Activated CD8-positive, alpha-beta T cell treated with anti-CD3 and anti-CD28 coated beads, Interleukin-2, amount 10 ng/mL, durations not matched to agents 7 days and 5 days (primary cell): ENCODE measurements at places on chromosomes 12 and 14. TPM values are rescaled to one million over a fixed set of nuclear protein-coding genes. Genes with fewer than 3 reads are reported as not detected.

- H3K36me3 ChIP-seq, result peaks cover 99% of the 10 kb centered on the region
- peak overlapping the region; percentile 99 for H3K4me3 ChIP-seq
- H3K27ac ChIP-seq, result peak overlapping the region; percentile 98
- DNase-seq, result peak; percentile 61
- no peaks in the 10 kb centered on the region for H3K27me3 ChIP-seq
These were observed 6.1 kb downstream of the PTPN6 start for GRCh38 chr12:6957151-6957701.

Gene TESPA1
- total RNA-seq, result 84.6 TPM

Gene GPRC5D
- total RNA-seq, result not detected

Gene ITGA5
- total RNA-seq, result 65.0 TPM

DNA sequence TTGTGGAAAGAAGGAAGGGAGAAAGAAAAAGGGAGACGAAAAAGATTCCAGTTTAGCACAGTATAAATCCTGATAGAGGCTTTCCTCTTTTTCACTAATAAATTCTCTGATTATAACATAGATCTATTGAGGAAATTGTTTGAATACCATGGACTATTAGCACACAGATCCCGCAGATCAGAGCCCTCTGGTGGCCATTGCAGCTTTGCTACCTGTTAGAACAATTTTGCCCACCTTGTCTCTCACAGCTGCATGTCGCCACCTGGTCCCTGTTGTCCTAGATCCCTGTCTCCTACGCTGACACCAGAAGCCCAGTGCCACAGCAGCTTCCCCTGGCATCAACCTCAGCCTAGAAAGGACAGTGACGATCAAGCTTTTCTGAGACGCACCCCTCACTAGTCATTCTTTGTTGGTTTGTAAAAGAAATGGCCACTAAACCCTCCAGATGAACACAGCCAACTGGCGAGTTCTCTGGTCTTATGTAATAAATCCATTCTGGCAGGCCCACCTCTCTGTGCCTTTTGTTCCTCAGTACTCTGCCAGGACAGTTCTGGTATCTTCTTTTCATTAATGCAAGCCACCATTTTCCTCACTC, 9.9 kb downstream of the GPHB5 start:
- no peaks in the 10 kb centered on the region for H3K36me3 ChIP-seq
- no peaks in the 10 kb centered on the region for H3K4me1 ChIP-seq
- no peak overlapping the region for H3K4me3 ChIP-seq
- DNase-seq, result no peak
- peaks cover 30% of the 10 kb centered on the region for H3K27me3 ChIP-seq

- no peaks in the 10 kb centered on the region for H3K27me3 ChIP-seq
- H3K4me3 ChIP-seq, result no peak overlapping the region
- no peaks in the 10 kb centered on the region for H3K36me3 ChIP-seq
These were observed 88.3 kb downstream of the IRF2BPL start for GRCh38 chr14:76940021-76940760.

Gene RIN3
- 89.0 TPM for total RNA-seq

DNA sequence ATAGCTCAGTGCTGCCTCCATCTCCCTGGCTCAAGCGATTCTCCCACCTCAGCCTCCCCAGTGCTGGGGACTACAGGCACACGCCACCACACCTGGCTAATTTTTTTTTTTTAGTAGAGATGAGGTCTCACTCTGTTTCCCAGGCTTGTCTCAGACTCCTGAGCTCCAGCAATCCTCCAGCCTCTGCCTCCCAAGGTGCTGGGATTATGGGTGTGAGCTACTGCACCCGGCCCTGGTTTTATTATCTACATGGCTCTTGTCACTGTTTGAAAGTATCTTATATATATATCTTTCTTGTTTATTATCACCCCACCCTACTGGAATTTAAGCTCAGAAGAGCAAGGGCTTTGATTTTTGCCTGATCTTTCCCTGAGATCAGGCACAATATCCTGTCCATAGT, 7.6 kb upstream of the TMED10 start:
- no peaks in the 10 kb centered on the region for H3K4me1 ChIP-seq
- H3K27me3 ChIP-seq, result peaks cover 21% of the 10 kb centered on the region
- no peak overlapping the region for H3K4me3 ChIP-seq
- no peak overlapping the region for H3K27ac ChIP-seq
- no peak for DNase-seq

DNA sequence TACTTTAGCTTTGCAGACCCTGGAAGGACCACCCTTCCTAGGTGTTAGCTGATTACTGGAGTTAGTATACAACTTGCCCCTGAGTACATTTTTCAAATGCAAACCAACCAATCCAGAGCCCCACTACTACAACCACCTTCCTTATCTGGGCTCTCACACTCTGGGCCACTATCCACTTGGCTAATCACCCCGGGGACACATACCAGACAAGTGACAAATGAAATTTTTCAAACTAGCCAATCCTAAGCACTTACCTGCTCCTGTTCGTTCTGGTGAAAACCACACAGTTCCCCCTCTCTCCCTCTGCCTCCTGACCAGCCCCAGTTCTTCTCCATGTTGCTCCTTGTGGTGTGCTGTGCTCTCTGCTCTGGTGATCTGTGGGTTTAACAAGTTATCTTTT, 140.4 kb downstream of the CNTN1 start:
- H3K36me3 ChIP-seq, result no peaks in the 10 kb centered on the region
- H3K27ac ChIP-seq, result no peak overlapping the region
- no peak for DNase-seq
- H3K4me1 ChIP-seq, result no peaks in the 10 kb centered on the region
- no peaks in the 10 kb centered on the region for H3K27me3 ChIP-seq
- H3K4me3 ChIP-seq, result no peak overlapping the region

DNA sequence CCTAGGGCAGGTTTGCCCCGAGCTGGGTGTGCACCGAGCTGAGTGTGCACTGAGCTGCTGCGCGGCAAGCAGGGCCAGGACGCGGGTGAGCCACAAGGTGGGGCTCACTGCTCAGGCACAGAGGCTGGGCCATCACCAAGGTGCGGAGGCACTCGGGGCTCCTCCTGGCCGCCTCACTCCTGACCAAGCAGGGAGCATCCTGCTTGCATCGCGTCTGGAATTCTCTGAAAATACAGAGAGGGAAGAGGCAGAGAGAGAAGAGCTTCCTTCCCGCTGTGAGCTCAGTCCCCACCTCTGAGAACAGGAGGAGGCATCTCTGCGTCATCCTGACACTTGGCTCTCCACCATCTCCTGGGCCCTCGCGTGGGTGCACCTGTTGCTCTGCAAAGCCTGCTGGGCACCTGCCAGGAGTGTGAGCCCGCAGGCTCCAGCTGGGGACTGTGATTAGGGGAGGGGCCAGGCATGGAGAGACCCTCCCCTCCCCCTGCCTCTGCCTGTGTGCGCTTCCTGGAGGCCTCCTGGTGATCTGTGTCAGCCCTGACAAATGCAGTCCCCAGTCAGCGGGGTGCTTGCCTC, 116.3 kb downstream of the GLT1D1 start:
- H3K27ac ChIP-seq, result no peak overlapping the region
- peak; percentile 28 for DNase-seq
- H3K4me3 ChIP-seq, result no peak overlapping the region
- peaks cover 3% of the 10 kb centered on the region for H3K4me1 ChIP-seq
- peaks cover 14% of the 10 kb centered on the region for H3K27me3 ChIP-seq

- DNase-seq, result no peak
- H3K27ac ChIP-seq, result no peak overlapping the region
- no peak overlapping the region for H3K4me3 ChIP-seq
- H3K4me1 ChIP-seq, result no peaks in the 10 kb centered on the region
- H3K36me3 ChIP-seq, result no peaks in the 10 kb centered on the region
These were observed 13.8 kb upstream of the EEA1 start for GRCh38 chr12:92942905-92943304.

Gene C12orf42
- 0.91 TPM for total RNA-seq

GRCh38 chr12:27971606-27972005, 927 bp downstream of the PTHLH start:
- H3K4me1 ChIP-seq, result peaks cover 20% of the 10 kb centered on the region
- DNase-seq, result no peak
- no peak overlapping the region for H3K27ac ChIP-seq
- no peaks in the 10 kb centered on the region for H3K36me3 ChIP-seq
- peaks cover 84% of the 10 kb centered on the region for H3K27me3 ChIP-seq

- no peak overlapping the region for H3K4me3 ChIP-seq
- no peak for DNase-seq
- no peak overlapping the region for H3K27ac ChIP-seq
- H3K4me1 ChIP-seq, result peaks cover 9% of the 10 kb centered on the region
- H3K36me3 ChIP-seq, result peaks cover 65% of the 10 kb centered on the region
These were observed 16.7 kb downstream of the CCNK start for GRCh38 chr14:99497894-99498293.

Gene FAIM2
- 0.23 TPM for total RNA-seq

GRCh38 chr12:39807043-39807442, 187.4 kb upstream of the ABCD2 start:
- no peak overlapping the region for H3K27ac ChIP-seq
- no peaks in the 10 kb centered on the region for H3K36me3 ChIP-seq
- H3K27me3 ChIP-seq, result no peaks in the 10 kb centered on the region
- no peak overlapping the region for H3K4me3 ChIP-seq

GRCh38 chr12:3357950-3358525, 133.0 kb upstream of the PRMT8 start:
- H3K27ac ChIP-seq, result no peak overlapping the region
- no peak for DNase-seq
- H3K4me1 ChIP-seq, result no peaks in the 10 kb centered on the region

DNA sequence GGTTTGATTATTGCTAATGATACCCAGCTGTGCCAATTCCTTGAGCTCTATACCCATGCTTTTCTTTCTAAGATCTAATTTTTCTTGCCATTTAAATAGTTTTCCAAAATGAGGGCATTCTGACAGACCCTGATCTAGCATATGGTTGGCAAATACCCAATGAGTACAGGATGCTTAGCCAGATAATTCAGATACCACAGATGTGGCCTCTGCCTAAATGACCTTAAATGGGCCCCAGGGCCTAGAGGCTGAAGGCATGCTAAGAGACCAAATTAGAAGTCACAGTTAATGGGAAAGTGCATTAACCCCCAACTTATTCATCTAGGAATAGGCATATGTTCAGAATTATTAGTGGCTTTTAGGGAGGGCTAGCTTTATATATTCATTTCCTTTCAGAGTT, 122.3 kb upstream of the CNOT2 start:
- peaks cover 2% of the 10 kb centered on the region for H3K27me3 ChIP-seq
- no peak overlapping the region for H3K27ac ChIP-seq
- H3K36me3 ChIP-seq, result no peaks in the 10 kb centered on the region

DNA sequence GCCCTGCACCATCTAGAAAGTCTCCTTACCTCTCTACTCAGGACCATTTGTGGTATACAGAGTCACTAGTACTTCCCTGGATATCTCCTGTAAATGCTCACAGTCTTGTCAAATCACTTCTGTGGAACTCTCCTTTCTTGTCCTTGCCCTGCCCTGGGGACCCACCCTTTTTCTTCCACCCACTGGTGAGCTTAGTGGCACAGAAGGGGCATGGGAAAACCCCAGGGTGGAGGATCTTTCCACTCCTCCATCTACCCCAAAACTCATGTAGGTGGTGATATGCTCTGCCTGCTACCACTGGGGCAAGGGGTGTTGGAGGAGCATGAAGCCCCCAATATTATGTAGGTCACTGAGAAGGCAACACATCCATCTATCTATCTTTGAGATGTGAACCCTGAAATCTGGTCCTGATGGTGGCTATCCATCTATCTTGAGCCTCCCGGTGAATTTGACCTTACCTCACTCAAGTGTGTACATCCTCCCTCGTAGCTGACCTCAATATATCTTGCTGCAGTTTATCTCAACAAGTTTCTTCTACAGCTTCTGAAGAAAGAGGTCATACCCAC, 943 bp downstream of the TESPA1 start:
- DNase-seq, result peak; percentile 36
- peak overlapping the region; percentile 86 for H3K27ac ChIP-seq
- H3K4me1 ChIP-seq, result peaks cover 70% of the 10 kb centered on the region
- peaks cover 55% of the 10 kb centered on the region for H3K36me3 ChIP-seq

- H3K27ac ChIP-seq, result no peak overlapping the region
- H3K36me3 ChIP-seq, result no peaks in the 10 kb centered on the region
- peaks cover 30% of the 10 kb centered on the region for H3K27me3 ChIP-seq
- no peak overlapping the region for H3K4me3 ChIP-seq
These were observed 52.4 kb upstream of the CAPRIN2 start for GRCh38 chr12:30806989-30807694.

DNA sequence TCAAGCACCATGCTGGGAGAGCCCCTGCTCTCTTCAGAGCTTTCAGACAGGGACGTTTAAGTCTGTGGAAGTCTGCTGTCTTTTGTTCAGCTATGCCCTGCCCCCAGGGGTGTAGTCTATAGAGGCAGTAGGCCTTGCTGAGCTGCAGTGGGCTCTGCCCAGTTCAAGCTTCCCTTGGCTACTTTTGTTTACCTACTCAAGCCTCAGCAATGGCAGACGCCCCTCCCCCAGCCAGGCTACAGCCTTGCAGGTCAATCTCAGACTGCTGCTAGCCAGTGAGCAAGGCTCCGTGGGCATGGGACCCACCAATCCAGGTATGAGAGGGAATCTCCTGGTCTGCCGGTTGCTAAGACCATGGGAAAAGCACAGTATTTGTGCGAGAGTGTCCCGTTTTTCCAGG, 37.4 kb upstream of the C12orf71 start:
- H3K27me3 ChIP-seq, result no peaks in the 10 kb centered on the region
- H3K36me3 ChIP-seq, result peaks cover 1% of the 10 kb centered on the region
- no peak overlapping the region for H3K4me3 ChIP-seq

GRCh38 chr12:56350662-56351061, 9.2 kb downstream of the STAT2 start:
- DNase-seq, result no peak
- H3K4me3 ChIP-seq, result no peak overlapping the region
- peaks cover 63% of the 10 kb centered on the region for H3K36me3 ChIP-seq
- H3K27ac ChIP-seq, result peak overlapping the region; percentile 18
- H3K4me1 ChIP-seq, result peaks cover under 1% of the 10 kb centered on the region
- no peaks in the 10 kb centered on the region for H3K27me3 ChIP-seq

Gene EIF2S3B
- total RNA-seq, result 2.3 TPM

Gene SMOC1
- total RNA-seq, result not detected

Gene RNASE4
- 1.6 TPM for total RNA-seq

DNA sequence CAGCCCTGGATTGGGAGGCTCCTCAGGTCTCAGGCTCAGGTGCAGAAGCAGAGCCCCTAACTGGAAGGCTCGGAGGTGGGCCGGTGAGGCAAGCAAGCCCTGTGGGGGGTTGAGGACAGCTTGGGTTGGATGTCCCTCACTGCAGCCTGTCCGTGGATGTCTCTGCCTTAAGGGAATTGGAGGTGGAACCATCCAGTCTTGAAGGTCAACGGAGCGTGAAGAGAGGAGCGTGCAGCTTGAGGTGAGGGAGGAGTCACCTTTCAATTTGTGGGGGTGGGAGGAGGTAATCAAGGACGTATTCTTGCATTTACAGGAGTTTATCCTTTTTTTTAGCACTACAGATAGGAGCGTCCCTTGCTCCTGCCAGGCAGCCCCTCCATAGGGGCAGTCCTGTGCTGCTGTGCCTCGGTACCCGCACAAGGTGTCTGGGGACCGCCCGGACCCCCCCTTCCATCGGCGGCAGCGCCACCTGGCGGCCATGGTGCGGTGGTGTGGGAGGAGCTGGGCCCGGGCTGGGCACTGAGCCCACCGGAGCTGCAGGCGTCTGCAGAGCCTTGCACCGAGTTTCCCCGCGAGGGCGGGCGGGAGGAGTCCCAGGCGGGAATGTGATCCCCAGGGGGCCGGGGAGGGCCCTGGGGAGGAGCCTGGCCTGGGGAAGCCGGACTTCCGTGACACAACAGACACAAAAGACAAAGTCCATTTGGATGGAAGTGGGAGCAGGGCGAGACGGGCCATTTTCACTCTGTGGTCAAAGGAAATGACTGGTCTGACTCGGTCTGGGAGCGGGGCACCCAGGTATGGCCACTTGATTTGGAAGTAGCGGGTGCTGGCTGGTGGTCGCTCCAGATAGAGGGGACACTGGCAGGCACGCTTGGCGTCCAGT, 864 bp downstream of the DNAJC22 start:
- peaks cover 37% of the 10 kb centered on the region for H3K4me1 ChIP-seq
- DNase-seq, result peak; percentile 81

Gene TSPAN11
- not detected for total RNA-seq
